HCT116 (cell line): ENCODE measurements at places on chromosomes 13 and 19.

DNA sequence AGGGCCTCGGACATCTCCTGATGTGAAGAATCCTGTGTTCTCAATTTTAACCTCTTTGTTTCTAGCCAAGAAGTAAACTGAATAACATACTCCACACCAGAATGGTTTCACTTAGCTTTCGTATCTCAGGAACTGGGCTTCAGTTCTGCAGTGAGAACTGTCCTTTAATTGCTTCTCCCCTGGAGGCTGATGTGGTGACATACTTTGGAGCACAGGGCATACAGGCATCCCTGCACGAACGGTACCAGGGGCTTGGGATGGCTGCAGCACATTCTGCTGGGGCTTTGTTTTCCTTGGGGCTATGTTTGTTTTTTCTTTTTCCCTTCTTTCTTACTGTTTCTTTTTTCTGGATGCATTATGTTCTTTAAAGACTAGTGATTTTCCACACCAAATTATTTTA lies 230.5 kb downstream of the TM9SF2 start:
- DNase-seq, result no peak

GRCh38 chr19:12497032-12497431 lies 12.4 kb upstream of the ZNF709 start:
- no peak for DNase-seq

DNA sequence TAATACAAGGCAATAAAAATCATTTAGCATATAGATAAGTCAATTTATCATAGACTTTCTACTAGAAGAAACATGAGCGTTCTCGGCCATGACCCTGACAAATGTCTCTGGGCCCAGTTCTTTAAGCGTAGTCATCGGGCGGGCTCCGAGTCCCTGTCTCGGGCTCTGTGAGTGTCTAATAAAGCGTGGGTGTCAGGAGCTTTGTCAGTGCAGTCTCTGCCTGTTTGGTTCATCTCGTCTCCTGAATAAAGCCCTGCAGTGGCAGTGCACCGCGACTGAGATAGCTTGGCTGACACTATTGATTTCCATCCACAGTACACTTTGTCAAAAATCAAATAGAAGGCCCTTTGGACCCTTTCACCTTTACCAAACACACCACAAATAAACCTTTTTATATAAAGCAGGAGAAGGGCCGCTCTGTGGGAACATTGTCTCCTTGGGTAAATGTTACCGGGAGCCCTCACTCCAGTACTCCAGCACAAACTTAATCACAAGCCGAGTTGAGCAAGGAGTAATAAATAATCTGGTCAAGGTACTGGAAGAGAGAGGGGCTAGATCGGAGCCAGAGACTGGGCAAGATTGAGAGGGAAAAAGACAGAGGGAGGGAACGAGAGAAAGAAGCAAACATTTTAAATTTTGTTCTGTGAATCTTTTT lies 368.2 kb upstream of the TSHZ3 start:
- DNase-seq, result no peak

DNA sequence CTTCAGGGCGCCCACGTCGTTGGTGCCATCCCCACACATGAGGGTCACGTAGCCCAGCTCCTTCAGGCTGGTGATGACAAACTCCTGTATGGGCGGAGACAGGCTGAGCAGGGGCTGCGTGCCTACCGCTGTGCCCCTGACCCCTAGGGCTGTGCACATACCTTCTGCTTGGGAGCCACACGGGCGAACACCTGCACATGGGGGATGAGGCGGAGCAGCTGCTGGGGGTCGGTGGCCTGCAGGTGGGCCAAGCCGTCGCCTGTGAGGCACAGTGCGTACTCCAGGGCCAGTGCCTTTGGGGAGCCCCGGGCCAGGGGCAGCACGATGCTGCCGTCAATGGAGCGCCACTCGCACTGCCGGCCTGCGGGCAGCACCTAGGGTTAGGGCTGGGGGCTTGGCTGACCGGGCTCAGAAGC lies 6.1 kb upstream of the GMIP start:
- DNase-seq, result no peak

GRCh38 chr13:102877303-102877702 lies 31.5 kb downstream of the ERCC5 start:
- DNase-seq, result no peak

DNA sequence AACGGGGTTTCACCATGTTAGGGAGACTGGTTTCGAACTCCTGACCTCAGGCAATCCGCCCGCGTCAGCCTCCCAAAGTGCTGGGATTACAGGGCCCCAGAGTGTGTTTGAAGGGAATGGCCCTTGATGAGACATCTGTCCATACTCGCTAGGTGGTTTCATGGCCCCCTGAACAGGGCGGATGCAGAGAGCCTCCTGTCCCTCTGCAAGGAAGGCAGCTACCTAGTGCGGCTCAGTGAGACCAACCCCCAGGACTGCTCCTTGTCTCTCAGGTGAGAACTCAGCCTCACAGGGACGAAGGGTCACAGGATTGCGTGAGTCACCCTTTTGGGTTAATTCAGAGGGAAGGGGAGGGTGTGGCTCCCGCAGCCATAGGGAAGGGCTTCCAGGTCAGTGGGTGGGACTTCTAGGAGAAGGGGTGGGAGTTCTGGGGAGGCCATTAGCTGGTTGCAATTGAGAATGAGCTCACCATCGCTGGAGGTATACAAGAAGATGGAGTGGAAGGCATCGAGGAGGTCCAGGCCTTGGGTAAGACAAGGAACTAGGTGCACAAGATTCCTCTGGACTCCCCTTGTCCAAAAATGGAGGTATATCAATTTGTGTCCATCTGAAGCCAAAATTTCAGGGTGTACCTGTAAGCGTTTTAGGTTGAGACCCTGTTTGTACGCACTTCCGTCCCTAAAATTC lies 9.2 kb downstream of the SHD start:
- peak; percentile 51 for DNase-seq

DNA sequence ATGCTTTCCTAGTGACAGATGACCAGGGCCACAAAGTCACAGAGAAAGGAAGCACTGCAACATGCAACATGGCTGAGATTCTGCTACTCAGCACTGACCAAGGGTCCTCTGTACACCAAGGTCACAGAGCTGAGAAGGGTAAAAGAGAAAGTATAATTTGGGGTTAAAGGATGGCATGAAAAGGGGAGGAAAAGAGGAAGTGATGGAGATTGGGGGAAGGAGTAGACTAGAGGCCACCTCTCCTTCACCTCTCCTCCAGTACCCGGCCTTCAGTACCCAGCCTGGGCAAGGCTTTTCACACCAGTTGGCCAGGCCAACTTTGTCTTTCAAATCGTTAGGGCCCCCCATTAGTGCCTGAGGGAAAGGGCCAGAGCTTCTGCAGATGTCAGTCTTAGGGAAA lies 6.3 kb upstream of the RPS19 start:
- DNase-seq, result no peak

GRCh38 chr13:112990783-112991182 lies 21.8 kb downstream of the MCF2L start:
- DNase-seq, result no peak

- no peak for DNase-seq
Measured at GRCh38 chr19:33487901-33488800, 33.4 kb downstream of the PEPD start.

- no peak for DNase-seq
Measured at GRCh38 chr19:46381346-46381745, 32.0 kb downstream of the CCDC8 start.

DNA sequence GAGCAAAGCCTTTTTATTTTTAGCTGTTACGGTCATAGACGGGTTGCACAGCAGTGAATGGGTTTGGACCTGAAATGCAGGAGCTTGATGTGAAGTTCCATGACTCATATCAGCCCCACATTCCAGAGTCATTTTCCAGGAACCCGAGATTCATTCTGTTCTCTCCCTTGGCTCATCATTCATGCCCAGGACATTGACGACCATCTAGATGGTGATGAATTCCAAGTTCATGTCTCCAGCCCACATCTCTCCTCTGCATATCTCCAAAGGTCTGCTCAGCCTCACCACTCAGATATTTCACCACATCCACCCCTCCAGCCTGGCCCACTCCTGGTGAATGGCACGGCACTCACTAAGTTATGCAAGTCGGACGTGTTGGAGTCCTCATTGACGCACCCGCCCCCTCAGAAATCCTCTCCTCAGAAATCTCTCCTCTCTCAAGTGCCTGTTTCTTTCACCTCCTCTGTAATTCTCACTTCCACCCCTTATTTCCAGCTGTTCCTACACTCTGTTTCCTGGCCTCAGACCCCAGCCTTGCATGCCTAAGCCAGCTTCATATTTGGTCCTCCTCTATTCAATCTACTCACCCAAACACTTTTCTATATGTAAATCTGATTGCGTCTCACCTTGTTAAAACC lies 83.1 kb downstream of the ALOX5AP start:
- DNase-seq, result no peak

DNA sequence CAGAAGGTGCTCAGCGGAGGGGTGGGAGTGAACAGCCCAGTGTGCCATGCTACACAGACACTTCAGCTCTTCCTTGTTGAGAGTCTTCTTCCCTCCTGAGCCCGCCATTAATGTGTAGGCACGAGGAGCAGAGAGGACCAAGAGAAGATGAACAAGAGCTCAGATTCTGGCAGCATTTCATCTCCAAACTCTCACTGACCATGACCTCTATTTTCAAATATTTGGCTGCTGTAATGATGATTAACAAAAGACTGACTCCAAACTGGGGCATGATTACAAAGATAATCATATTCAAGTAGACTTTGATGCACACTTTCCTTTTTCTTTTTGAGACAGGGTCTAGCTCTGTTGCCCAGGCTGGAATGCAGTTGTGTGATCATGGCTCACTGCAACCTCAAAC lies 236.5 kb downstream of the DCLK1 start:
- DNase-seq, result no peak

- no peak for DNase-seq
Measured at GRCh38 chr19:1730157-1730556, 23.1 kb upstream of the ONECUT3 start.

DNA sequence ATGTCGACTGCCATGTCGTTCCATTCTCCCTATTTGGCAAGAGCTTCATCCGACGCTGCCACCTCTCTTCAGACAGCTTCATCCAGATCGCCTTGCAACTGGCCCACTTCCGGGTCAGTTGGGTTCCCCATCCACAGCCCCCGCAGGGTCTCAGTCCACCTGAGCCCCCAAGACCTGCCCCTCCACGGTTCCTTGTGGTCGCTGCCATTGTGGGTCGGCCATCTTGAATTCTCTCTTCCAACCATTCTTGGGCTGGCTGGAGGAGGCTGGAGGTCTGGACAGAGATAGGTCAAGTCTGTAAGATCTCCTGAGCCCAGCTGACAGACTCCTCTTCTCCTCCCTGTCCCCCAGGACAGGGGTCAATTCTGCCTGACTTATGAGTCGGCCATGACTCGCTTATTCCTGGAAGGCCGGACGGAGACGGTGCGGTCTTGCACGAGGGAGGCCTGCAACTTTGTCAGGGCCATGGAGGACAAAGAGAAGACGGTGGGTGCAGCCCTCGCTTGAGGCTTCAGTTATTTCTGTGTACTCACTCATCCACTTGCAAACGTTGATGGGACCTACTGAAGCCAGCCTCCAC lies 19.5 kb downstream of the CPT1C start:
- peak; percentile 48 for DNase-seq

DNA sequence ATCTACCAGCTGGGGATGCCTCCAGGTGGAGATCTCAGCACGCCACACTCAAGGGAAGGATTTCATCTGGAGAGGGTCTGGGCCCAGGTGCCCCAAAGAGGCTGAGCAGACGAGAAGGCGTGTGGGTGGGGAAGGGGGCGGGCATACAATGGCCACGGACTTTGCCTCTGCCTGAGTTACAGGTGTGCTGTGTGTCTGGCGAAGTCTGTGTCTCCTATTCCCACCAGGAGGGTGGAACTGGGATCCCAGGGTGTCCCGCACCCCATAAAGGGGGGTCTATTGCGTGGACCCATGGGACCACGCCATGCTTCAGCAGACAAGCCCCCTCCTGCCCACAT lies 3.6 kb downstream of the TLE2 start:
- no peak for DNase-seq
